ENCODE measurements at places on chromosomes 1 and 21.

DNA sequence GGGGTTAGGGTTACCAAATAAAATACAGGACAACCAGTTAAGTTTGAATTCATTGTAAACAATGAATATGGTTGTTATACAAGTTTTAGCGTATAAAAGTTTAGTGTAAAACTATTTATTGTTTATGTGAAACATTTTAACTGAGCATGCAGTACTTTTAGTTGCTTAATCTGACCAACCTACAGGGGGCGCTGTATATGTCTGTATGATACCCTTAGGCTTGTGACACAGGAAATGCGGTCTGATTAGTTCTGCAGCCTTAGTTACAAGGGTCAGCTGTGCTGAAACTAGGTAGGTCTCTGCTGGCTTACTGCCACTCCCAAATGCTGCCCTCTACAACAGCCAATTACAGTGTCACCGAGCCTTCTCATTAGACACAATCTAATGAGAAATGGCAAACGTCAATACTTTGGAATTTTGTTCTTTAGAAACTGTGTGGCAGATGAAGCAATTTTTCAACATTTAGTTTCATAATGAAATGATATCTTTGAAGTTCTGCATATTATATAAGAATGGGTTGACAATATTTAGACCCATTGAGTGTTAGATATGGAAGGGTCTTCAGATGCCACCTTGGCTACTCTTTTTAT, 56.2 kb downstream of the NTNG1 start:
- no peak for DNase-seq

- DNase-seq, result peak; percentile 17
Observed at GRCh38 chr21:45164124-45164511, 89.7 kb downstream of the ADARB1 start.

GRCh38 chr1:27862671-27863537, 9.4 kb upstream of the THEMIS2 start:
- peak; percentile 99 for DNase-seq

DNA sequence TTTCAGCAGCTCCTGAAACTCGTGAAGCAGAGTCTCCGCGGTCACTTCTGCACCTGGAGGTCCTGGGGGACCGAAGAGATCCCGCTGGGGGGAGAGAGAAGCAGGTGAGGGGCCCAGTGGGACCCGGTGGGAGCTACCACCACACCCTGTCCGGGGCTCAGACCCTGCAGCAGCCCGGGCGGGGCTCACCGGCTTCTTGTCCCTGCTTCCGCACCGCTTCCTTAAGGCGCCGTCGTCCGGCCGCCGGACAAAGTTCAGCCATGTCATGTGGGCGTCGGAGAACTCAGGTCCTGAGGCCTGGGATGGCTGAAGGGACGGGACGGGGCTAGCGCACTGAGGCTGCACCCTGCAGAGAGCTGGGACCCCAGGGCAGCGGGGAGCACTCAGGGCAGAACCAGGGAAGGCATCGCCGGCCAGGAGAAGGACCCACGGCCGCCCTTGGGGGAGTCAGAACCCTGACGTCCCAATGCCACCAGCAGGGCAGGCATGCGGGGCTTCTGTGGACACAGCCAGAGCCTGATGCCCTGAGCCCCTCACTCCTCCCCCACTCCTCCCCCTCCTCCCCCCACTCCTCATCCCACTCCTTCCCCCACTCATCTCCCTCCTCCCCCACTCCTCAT, 2.2 kb downstream of the C1QTNF12 start:
- DNase-seq, result no peak

GRCh38 chr1:229251185-229251584, 19.7 kb upstream of the RAB4A start:
- DNase-seq, result no peak

DNA sequence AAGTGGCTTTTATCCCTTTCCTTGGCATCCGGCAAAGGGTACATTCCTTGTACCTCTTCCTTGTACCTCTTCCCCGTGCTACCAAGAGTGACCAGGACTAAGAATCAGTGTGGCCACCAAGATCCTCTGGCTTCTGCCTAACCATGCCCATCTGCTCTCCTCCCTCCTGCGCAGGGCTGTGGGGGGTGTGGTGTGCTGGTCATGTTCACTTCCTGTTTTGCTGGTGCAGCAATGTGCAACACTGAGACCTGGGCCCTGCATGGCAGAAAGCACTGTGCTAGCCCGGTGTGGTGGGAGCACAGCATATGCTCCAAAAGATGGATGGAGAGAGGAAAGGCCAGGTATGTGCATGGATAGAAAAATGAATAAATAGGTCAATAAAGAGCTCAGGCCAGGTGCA, 33.3 kb upstream of the TENT5C start:
- no peak for DNase-seq

DNA sequence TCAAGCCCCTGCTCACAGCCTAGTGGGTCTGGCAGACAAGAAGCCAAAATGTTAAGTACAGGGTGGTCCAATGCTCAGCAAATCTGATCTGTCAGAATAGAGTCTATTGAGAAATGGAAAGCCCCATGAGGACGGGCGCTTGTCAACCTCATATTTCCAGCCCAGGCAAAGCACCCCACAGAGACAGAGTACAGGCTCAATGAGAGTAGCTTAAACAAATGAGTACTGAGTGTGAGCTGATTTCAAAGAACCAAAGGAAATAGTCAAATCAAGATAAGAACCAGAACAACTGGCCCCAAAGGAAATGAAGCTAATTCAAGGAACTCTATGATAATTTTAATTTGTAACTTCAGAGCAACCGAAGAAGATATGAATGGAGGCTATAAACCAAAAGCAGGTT, 44.6 kb upstream of the SLC30A1 start:
- DNase-seq, result no peak

DNA sequence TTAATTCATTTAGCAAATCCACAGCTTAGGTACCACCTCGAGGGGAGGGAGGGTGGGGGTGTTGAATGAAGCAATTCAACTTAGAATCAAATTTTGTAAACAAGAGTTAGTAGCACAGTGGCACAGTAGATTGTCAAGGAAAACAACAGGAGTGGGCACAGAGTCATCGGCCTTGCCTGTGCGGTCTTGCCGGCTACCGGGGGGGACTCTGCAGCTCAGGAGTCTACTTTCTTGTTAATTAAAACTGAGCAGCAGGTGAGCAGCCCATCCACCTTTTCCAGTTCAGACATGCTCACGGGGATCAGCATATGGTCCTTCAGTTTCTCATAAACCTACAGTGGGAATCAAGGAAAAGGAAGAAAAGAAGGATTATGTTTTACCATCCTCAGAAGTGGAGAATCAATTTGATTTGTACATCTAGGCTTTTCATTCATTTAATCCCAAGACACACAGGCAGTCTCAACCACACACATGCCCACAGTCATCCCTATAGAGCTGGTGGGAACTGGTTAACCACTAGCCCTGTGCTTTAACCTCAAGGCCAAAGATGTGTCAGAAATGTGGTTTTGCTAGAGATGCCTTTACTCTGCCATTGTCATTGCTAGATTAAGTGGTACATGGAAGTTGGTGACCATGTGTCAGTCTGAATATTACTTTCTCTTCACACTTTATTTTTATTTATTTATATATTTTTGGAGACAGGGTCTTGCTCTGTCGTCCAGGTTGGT, 45.0 kb upstream of the BCL10 start:
- DNase-seq, result peak; percentile 83

DNA sequence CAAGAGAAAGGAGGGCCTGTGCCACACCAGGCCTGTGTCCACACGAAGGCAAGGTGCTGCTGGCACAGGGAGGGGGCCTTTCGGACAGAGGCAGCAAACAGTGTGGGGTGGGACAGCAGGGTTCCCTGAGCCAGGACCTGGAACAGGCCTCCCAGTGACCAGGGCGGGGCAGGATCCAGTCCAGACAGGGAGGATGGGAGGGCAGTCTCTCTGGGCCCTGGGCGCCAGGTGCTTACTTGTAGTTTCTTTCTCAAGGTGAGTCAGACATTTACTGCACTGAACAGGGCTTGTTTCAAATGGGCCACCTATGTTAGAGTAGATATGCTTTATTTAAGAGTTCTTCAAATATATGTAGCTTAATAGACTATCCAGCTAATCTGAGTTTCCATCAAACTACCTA, 52.8 kb upstream of the STUM start:
- DNase-seq, result no peak

DNA sequence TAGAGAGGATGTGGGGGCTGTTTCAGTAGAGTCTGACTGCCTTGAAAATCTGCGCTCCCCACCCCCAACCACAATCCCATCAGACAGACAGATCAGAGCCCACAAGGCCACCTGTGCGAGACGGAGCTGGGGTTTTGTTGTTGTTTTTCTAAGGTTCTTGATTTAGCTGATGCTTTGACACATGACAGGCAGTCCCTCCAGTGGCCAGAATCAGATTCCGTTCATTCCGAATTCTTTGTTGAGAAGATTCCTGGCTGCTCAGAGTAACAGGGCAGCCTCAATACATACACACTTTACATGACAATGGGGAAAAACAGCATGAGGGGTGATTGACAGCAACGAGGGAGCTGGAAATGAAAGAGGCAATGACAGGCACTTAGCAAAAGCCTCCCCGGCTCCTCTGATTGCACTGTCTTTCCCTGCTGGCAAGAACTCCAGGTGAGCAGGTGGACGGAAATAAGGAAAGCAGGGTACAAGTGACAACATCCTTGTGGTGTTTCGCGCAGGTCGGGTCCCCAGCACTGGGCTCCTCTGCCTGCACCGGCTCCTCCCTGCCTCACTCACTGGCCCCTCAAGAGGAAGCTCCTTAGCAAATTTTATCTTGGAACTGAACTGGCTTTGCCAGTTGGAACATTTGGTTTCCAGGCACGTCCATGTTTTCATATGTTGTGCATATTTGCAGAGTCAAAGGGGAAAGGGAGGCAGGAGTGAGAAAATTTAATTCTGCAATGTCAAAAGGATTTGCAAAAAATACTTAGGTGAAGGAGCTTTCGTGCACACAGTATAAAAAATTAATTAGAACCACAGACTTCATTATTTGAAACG, 148.7 kb downstream of the PGBD5 start:
- DNase-seq, result no peak

- DNase-seq, result peak; percentile 79
Observed at GRCh38 chr1:201649761-201650622, 111.1 kb downstream of the NAV1 start.

DNA sequence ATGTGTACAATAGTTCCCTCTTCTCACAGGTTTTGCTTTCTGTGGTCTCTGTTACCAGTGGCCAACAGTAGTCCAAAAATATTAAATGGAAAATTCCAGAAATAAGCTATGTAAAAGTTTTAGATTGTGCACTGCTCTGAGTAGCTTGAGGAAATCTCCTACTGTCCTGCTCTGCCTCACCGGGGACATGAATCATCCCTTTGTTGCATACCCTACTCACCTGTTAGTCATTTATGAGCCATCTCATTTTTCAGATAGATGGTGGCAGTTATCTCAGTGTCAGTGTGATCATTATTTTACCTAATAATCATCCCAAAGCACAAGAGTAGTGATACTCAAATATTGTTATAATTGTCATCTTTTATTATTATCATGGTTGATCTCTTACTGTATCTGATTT, 688.1 kb downstream of the PLA2G4A start:
- no peak for DNase-seq

GRCh38 chr1:166145499-166145898, 21.3 kb downstream of the FAM78B start:
- DNase-seq, result no peak

DNA sequence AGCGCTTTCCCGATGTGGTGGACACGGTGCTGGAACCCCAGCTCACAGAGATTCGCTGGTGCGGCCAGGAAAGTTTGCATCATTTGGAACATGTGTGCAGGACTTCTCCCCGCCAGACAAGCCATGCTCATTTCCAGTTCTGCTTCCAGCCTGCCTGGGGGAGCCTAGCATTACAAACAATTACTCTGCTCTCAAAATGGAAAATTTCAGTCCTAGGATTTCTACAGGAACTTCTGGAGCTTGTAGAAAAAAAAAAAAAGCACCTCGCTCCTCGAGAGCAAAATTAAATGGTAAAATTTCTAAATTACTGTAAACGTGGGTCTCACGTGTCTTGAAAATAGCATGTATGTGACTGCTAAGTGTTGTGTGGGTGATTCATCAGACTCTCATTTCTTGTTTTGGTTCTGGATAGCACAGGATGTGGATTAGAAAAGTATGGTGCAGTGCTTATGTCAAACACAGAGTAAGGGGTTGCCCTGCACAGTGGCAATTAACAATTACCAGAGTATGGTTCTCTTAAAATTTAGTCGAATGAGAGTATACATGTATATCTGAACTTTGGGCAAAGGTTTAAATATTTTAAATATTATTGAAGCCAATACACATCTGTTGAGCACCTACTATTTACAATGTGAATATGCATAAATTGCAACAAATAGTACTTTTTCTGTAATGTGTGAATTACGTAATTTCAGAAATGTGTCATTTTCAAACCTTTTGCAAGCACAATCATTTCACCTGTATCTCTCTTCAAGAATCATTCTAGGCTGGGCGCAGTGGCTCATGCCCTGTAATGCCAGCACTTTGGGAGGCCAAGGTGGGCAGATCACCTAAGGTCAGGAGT, 61.8 kb upstream of the PTGFRN start:
- DNase-seq, result peak; percentile 82

DNA sequence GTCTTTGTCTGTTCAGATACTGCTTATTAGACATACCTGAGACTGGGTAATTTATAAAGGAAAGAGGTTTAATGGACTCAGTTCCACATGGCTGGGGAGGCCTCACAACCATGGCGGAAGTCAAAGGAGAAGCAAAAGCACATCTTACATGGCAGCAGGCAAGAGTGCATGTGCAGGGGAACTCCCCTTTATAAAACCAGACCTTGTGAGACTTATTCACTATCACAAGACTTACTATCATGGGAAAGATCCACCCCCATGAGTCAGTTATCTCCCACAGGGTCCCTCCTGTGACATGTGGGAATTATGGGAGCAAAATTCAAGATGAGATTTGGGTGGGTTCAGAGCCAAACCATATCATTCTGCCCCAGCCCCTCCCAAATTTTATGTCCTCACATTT, 7.1 kb upstream of the PSMA5 start:
- no peak for DNase-seq

DNA sequence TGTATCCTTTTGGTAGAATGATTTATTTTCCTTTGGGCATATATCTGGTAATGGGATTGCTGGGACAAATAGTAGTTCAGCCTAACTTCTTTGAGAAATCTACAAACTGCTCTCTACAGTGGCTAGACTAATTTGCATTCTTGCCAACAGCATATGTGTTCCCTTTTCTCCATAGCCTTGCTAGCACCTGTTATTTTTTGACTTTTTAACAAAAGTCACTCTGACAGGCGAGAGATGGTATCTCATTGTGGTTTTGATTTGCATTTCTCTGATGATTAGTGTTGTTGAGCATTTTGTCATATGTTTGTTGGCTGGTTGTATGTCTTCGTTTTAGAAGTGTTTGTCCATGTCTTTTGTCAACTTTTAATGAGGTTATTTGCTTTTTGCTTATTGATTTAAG, 99.8 kb downstream of the UCK2 start:
- DNase-seq, result no peak

- DNase-seq, result no peak
Observed at GRCh38 chr21:40972151-40972550, 125.2 kb upstream of the DSCAM start.

GRCh38 chr21:25215698-25216384, 391.4 kb downstream of the MRPL39 start:
- no peak for DNase-seq

Measured in AG10803 (cell line).